ENCODE measurements at places on chromosomes 11 and 22.
A peak's percentile ranks its signal among the peaks of the same experiment; 100 is the strongest.

GRCh38 chr11:116808262-116809175 is 14.6 kb downstream of the APOA4 start:
- no peak for DNase-seq

- no peak for DNase-seq
Measured at GRCh38 chr11:62115085-62115694, 8.6 kb upstream of the INCENP start.

- no peak for DNase-seq
Measured at GRCh38 chr11:36507824-36508489, 2.1 kb downstream of the TRAF6 start.

DNA sequence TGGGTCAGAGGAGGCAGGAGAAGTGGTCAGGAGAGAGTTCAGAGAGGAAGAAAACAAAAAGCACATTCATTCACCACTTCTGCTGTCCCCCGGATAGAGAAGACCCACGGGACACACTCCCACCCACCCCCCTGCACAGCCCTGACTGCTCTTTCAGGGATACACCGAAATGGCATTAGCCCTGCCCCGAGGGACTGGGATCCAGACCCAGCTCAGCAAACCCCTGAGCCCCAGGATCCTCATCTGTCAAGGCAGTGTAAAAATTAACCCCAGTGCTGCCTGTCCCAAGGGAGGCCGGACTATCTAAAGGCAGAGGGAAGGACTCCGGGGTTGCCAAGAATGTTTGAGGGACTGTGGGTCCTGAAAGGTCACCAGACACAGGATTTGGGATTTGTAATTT is 31.2 kb downstream of the TPBGL start:
- DNase-seq = no peak

- no peak for DNase-seq
Measured at GRCh38 chr11:44407211-44407996, 97.5 kb upstream of the ALX4 start.

DNA sequence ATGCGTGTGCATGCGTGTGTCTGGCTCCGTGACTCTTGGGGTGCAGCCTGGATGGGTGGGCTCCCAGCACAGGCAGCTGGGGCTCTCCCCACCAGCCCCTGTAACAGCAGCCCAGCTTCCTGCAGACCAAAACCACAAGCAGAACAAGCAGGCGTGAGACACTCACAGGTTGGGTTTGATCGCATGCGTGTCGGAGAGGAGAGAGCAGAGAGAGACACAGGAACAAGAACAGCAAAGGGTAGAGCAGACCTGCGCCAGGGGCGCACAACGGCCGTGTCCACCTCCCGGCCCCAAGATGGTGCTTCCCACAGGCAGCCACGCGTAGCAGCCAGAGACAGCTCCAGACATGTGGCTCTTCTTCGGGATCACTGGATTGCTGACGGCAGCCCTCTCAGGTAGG is at the start of gene CD6:
TSS of gene CD6 (plus strand) at position 161 of the 400 bp plus-strand sequence. CDS start at position 347, 186 bp downstream.
- DNase-seq = no peak

GRCh38 chr22:22375576-22376351 is 131.2 kb downstream of the VPREB1 start:
- peak; percentile 97 for DNase-seq

- DNase-seq = no peak
Measured at GRCh38 chr11:85086504-85087284, 540.5 kb downstream of the DLG2 start.

DNA sequence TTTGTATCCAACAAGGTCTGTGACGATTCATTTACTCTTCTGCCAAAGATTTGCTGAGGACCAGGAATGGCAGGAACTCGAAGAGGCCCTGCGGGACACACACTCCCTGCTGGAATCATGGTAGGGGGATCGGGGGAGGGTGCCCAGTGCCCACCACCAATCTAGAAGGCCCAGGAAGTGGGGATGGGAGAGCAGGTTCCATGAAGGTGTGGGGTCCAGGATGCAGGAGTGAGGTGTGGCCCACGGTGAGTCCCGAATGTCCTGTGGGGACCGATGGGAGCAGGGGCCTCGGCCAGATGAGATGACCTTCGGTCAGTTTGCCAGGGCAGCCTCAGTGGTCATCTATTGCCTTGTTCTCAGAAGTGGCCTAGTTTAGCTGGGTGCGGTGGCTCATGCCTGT is 492.7 kb downstream of the BRD1 start:
- DNase-seq = no peak

GRCh38 chr22:23223569-23224317 is 43.4 kb downstream of the BCR start:
- no peak for DNase-seq

DNA sequence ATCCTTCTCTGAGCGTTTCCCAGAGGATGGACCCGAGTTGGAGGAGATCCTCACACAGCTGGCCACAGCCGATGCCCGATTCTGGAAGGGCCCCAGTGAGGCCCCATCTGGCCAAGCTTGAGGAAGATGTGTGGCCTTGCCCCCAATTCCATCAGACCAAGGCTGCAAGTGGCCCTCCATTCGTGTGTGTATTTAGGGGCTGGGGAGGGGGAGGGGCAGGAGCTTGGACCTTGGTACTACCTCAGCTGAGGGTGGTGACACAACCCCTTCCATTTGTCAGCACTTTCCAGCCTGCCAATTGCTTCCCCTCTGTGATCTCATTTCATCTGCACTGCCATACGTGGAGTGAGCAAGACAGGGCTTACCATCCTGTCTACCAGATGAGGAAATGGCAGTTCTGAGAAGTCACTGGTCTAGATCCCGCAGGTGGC is 1.3 kb upstream of the BBS1 start:
- DNase-seq = no peak

GRCh38 chr22:30806391-30806861 is 111.8 kb downstream of the OSBP2 start:
- DNase-seq = no peak

GRCh38 chr11:61477727-61478148 is 30.8 kb upstream of the LRRC10B start:
- peak; percentile 74 for DNase-seq

GRCh38 chr11:66789097-66789890 is 53.9 kb upstream of the RCE1 start:
- DNase-seq = no peak

DNA sequence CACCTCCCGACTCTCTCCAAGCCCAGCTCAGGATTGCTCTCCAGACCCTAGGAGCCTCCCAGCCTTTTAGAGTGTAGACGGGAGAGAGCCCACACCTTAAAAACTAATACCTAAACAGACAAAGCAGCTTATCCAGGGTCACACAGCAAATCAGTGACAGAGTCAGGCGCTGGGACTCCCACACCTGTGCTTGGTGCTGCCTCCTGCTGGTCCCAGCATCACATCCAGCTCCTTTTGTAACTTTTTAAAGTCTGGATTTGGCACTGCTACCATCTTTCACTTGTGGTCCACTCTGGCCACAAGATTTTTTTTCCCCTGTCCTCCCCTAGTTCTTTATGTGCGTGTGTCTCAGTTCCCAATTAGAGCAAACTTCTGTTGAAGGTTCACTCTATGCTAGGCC is 4.7 kb downstream of the ANO1 start:
- DNase-seq = no peak

DNA sequence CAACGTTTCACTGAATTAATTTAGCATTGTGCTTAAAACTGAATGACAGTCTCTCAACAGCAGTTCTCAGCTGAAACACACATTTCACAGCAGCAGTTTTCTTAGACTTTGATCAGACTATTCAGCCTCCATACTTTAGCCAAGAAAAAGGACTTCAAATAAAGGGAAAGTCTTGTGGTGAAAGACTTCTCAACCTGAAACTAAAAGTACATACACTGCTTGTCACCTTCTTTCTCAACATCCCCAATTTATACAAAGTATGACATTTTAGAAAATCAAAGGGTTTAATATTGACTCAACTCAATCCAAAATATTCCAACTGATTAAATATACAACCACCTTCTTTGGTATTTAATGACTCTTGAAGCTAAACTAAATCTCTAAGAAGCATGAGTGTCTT is 419.0 kb downstream of the LRRC4C start:
- DNase-seq = no peak

GRCh38 chr11:126138636-126139035 is 72.8 kb downstream of the RPUSD4 start:
- no peak for DNase-seq

- peak; percentile 44 for DNase-seq
Measured at GRCh38 chr11:693415-693831, 1.6 kb downstream of the DEAF1 start.

DNA sequence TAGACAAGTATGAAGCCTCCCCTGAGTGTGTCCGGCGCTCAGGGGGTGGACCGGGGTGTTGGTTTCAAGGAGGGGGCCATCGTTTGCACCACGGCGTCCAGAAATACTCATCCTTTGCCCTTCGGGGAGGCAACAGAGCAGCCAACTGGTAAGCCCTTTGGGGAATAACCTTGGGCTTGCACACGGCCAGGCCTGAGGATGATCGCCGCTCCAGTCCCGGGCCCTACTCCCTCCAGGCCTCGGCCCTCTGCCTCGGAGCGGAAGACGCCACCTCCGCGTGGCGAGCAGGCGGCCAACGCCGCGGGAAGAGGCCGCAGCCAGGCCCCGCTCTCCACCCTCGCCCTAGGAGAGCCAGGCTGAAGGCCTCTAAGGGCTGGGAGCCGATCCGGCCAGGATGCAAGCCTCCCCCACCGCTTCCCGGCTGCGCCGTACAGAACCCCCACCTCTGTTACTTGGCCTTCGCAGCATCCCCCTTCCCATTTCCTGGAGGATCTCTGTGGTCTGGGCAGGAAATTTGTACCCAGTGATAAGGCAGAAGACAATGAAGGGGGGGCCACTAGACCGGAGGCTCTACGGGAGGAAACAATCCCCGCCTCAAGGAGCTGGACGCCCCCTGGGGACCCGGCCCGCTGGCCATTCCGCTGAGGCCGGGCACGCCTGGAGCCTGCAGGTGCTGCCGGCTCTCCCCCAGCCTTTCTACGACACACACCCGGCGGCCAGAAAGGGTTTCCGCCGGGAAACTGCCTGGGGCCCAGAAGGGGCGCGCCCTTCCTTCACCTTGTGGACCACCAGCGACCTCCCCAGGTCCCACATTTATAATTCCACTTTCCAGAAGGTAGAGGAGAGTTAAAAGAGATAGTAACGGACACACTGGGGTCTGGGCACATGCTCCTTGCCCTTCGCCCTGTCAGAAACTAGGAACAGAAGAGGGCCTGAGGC is 2.6 kb downstream of the ESAM start:
- no peak for DNase-seq

Measured in SJCRH30 (cell line).